GF-D8 (cell line): ENCODE measurements at places on chromosomes 2 and 18.

DNA sequence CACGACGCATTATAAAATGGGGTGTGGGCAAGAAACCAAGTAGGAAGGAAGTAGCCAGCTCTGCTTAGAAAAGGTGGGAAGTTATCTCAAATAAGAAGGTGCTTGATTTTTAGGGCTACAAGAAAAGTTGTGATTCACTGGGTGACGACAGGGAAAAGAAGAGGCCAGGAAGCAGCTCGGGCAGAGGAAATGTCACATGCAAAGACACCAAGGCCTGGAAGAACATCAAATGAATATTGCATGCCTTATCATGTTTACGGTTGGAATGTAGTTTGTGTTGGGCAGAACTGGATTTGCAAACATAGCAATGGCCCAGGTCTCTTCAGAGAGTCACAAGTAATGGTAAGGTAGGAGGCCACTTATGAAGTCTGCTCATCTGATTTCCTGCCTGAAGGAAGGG lies 610.6 kb downstream of the IRS1 start:
- no peak for DNase-seq

DNA sequence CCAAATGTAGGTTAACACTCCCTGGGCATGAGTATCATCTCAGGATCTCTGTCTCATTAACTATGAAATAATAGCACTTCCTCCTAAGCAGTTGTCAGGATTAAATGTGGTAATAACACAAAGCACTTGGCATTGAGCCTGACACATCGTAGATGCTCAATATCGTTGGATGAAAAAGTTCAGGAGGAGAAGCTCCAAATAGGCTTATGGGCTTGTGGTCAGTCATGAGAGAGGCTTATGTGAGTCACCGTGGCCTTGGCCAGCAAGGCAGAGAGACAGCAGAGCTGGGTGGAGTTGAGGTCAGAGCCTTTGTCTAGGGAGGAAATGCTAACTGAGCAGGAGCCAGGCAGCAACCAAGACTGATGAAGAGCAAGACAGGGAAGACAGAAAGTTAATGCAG lies 68.3 kb upstream of the PPM1B start:
- no peak for DNase-seq

DNA sequence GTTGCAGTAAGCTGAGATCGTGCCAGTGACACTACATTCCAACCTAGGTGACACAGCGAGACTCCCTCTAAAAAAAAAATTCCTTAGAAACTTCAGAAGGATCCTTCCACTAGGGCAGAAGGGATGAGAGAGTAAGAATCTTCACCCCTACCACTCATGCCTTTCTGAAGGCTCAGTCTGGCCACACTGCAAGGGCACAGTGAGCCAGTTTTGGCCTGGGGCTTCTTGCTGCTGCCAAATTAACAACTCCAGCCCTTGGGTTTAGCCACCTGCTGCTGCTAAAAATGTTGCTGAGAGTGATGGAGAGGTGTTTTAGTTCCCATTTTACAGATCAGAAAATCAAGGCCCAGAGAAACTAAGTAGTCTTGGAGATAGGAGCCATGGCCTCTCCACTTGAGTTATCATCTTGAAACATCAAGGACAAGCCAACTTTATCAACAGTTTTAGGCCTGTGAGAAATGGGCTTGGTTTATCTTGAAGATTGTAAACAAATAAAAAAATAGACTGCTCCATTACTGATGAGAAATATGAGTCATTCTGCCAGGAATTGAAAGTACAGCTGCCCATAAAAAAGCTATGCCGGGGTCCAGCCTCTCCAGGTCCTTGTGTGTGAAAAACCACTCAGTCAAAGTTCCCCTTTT lies 31.9 kb upstream of the CASP8 start:
- DNase-seq: no peak

- no peak for DNase-seq
Observed at GRCh38 chr2:223019987-223020717, 31.8 kb upstream of the KCNE4 start.

GRCh38 chr2:219285373-219285735 lies 6.2 kb downstream of the DNAJB2 start:
- no peak for DNase-seq

DNA sequence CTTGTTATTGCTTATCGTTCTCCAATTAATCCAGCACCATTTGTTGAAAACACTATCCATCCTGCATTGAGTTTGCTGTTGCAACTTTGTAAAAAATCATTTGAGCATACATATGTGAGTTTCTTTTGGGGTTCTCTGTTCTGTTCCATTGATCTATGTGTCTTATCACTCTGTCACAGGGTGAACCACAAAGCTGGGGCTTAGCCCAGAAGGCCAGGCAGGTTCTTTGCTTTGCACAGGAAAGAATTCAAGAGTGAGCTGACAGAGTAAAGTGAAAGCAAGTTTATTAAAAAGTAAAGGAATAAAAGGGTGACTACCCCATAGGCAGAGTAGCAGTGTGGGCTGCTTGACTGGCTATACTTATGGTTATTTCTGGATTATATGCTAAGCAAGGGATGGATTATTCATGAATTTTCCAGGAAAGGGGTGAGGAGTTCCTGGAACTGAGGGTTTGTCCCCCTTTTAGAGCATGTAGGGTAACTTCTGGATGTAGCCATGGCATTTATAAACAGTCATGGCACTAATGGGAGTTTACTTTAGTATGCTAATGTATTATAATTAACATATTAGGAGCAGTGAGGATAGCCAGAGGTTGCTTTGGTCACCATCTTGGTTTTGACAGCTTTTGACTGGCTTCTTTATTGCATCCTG lies 46.8 kb downstream of the RNF138 start:
- no peak for DNase-seq

DNA sequence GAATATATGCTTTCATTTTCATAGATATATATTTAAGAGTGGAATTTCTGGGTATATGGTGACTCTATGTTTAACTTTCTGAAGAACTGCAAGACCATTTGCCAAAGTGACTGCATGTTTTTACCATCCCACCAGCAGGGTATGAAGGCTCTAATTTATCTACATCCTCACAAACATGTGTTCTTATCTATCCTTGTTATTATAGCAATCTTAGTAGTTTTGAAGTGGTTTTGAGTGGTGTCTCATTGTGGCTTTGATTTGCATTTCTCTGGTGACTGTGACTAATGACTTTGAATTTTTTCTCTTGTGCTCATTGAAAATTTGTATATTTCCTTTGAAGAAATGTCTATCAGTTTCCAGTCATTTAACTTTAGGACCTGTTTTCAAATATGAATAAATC lies 310.2 kb upstream of the NRP2 start:
- DNase-seq: no peak

DNA sequence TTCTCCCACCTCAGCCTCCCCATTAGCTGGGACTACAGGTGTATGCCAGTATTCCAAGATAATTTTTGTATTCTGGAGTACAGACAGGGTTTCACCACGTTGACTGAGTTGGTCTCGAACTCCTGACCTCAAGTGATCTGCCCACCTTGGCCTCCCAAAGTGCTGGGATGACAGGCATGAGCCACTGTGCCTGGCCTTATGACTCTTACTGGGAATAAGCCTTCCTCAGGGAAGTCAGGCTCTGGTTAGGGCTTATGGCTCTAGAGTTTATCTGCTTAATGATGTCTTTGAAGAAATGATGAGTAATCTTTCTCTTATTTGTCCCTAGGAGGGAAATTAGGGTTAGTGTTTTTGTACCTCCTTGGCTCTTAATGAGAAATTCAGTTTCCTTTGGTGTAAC lies 187.7 kb downstream of the FAM210A start:
- DNase-seq: no peak

GRCh38 chr18:75003764-75004690 lies 204.9 kb downstream of the PTGR3 start:
- DNase-seq: peak; percentile 69

GRCh38 chr18:70627182-70627802 lies 338.4 kb downstream of the SOCS6 start:
- DNase-seq: no peak
